ENCODE measurements at places on chromosomes 5 and 9. TPM values are rescaled to one million over a fixed set of nuclear protein-coding genes. Genes with fewer than 3 reads are reported as not detected.

The GPX3 gene
- 12.2 TPM for total RNA-seq

The DIPK1B gene
- not detected for total RNA-seq

The THBS4 gene
- 0.42 TPM for total RNA-seq

The SLC23A1 gene
- total RNA-seq, result not detected

The DOCK8 gene
- not detected for total RNA-seq

The ZNF366 gene
- not detected for total RNA-seq

The NUTM2G gene
- total RNA-seq, result not detected

The SLC35D2 gene
- total RNA-seq, result 10.6 TPM

The TUSC1 gene
- not detected for total RNA-seq

The MRPL41 gene
- 119 TPM for total RNA-seq

The LCN9 gene
- total RNA-seq, result not detected

The LCN15 gene
- total RNA-seq, result not detected

GRCh38 chr5:151923866-151924476 lies 680 bp downstream of the GLRA1 start:
- peaks cover 7% of the 10 kb centered on the region for H3K27me3 ChIP-seq
- DNase-seq, result no peak
- H3K36me3 ChIP-seq, result no peaks in the 10 kb centered on the region
- H3K27ac ChIP-seq, result no peak overlapping the region
- H3K4me1 ChIP-seq, result no peaks in the 10 kb centered on the region

DNA sequence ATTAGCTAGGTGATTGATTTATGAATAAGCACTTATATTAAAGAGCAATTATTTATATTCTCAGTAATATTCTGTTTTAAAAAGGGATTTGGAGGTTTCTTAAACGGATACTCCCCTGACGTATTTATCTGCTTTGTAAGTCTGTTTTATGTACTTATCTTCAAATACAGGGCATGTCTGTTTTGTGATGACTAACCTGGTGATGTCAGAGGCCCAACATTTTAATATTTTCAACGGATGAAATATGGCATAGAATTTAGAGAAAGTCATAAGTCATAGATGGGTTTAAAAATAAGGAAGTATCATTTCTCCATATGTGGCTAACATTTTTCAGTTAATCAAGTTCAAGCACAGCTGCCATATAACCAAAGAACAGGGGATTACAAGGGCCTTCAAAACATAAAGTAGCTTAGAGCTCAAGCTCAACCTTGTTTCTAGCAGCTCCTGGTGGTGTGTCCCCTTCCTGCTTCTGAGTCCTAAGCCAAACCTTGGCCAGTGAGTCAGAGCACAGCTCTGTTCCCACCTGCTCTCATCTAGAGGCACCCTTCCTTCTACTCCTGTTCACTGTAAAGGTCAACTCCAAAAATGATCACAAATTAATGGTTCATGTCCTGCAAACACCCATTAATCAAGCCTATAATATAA lies 131.4 kb downstream of the OXCT1 start:
- H3K27me3 ChIP-seq, result no peaks in the 10 kb centered on the region
- H3K4me1 ChIP-seq, result no peaks in the 10 kb centered on the region
- H3K27ac ChIP-seq, result no peak overlapping the region
- H3K36me3 ChIP-seq, result peaks cover 24% of the 10 kb centered on the region

DNA sequence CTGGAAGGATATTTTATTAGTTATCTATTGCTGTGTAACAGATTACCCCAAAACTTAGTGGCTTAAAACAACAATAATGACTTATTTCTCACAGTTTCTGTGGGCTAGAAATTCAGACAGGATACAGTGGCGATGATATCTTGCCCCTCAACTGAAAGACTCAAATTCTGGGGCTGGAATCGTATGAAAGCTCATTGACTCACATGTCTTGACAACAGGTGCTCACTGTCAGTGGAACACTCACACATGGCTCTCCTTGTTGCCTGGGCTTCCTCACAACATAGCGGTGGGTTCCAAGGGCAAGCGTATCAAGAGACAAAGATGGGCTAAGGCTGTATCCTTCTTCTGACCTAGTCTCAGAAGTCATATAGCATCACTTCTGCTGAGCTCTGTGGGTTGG lies 3.7 kb upstream of the GNPDA1 start:
- DNase-seq, result no peak
- H3K4me1 ChIP-seq, result peaks cover 36% of the 10 kb centered on the region
- H3K36me3 ChIP-seq, result no peaks in the 10 kb centered on the region
- H3K27me3 ChIP-seq, result no peaks in the 10 kb centered on the region

DNA sequence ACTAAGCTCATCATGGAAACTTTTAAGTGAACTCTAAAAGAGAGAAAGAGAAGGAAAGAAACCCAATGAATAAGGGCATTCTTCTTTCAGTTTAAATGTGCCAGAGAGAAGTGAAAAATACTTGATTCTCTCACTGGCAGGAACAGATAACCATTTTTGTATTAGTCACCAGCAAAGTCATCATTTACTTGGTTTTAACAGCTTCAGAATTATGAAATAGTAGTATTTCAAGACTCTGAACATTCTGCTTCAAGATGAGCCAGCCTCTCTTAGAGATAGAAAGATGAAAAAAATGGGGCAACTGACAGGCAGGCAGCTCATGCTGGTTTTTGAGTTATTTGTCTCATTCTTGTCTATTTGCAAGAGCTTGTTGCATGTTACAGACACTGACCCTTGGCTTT lies 103.5 kb downstream of the GCNT1 start:
- H3K4me1 ChIP-seq, result no peaks in the 10 kb centered on the region
- H3K27ac ChIP-seq, result no peak overlapping the region
- no peak overlapping the region for H3K4me3 ChIP-seq
- no peak for DNase-seq

DNA sequence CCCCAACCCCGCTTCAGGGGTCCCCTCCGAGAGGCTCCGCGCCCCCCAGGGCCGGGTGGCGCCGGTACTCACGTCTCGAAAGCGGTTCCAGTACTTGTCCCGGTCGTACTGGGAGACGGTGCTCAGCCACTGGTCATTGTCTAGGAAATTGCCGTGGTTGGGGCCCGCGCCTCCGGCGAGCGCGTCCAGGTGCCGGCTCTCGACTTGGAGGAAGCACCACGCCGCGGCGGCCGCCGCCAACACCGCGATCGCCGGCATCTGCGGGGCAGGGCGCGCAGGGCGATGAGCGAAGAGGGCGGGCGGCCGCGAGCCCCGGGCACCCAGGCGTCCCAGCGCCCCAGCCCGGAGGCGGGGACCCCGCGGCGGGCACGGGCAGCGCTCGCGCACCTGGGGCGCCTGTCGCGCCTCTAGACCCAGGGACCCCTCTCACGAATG lies 808 bp downstream of the SPOCK1 start:
- no peak overlapping the region for H3K27ac ChIP-seq
- H3K4me1 ChIP-seq, result peaks cover 11% of the 10 kb centered on the region
- no peak overlapping the region for H3K4me3 ChIP-seq
- H3K36me3 ChIP-seq, result 0 out of 2 replicates have a peak, but pooled peaks cover 2% of the 10 kb centered on the region
- no peak for DNase-seq

DNA sequence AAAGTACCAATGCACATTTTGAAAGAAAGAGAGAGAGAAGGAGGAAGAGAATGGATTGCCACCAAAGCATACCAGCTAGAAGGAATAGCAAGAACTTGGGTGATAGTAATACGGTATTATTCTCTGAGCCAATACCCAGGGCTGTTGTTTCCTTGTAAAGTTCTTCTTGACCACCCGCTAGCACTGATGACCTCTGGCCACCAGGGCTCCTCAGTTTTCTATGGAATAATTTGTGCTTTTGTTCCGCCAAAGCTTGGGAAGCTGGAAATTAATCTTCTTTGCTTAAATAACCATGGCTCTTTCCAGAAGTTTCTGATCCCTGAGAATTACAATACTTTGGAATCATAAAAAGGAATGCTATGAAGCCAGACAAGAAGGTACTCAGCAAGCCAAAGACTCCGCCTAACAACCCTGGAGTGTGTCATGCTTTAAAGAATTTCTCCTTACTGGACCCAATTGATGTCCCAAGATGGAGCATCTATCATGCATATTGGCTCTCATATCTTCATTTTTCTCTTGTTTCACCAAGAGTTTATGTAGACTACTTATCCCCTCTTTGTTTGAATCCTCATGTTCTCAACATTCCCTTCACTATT lies 29.8 kb downstream of the OR2K2 start:
- no peak overlapping the region for H3K27ac ChIP-seq
- H3K4me3 ChIP-seq, result no peak overlapping the region
- H3K4me1 ChIP-seq, result peaks cover 7% of the 10 kb centered on the region
- H3K27me3 ChIP-seq, result no peaks in the 10 kb centered on the region
- H3K36me3 ChIP-seq, result no peaks in the 10 kb centered on the region

- peak; percentile 33 for DNase-seq
- H3K36me3 ChIP-seq, result peaks cover 67% of the 10 kb centered on the region
- no peak overlapping the region for H3K27ac ChIP-seq
- H3K4me3 ChIP-seq, result peak overlapping the region; percentile 66
- peaks cover 5% of the 10 kb centered on the region for H3K27me3 ChIP-seq
Measured at GRCh38 chr9:136726631-136727191, 14.3 kb downstream of the DIPK1B start.

- no peak overlapping the region for H3K4me3 ChIP-seq
- peaks cover 8% of the 10 kb centered on the region for H3K4me1 ChIP-seq
- H3K27ac ChIP-seq, result no peak overlapping the region
Measured at GRCh38 chr9:129407905-129408452, 212.9 kb downstream of the C9orf50 start.

- DNase-seq, result no peak
- no peaks in the 10 kb centered on the region for H3K36me3 ChIP-seq
- H3K4me3 ChIP-seq, result no peak overlapping the region
- no peaks in the 10 kb centered on the region for H3K4me1 ChIP-seq
- no peak overlapping the region for H3K27ac ChIP-seq
- no peaks in the 10 kb centered on the region for H3K27me3 ChIP-seq
Measured at GRCh38 chr5:178473854-178474253, 116.3 kb downstream of the COL23A1 start.

- H3K27ac ChIP-seq, result peak overlapping the region; percentile 98
- DNase-seq, result peak; percentile 95
- no peak overlapping the region for H3K4me3 ChIP-seq
- H3K27me3 ChIP-seq, result no peaks in the 10 kb centered on the region
Measured at GRCh38 chr9:128911529-128912035, 9.2 kb upstream of the PHYHD1 start.

- H3K4me3 ChIP-seq, result no peak overlapping the region
- no peak for DNase-seq
- peaks cover 4% of the 10 kb centered on the region for H3K27me3 ChIP-seq
- H3K4me1 ChIP-seq, result no peaks in the 10 kb centered on the region
Measured at GRCh38 chr9:35452481-35452880, 37.4 kb upstream of the RUSC2 start.

DNA sequence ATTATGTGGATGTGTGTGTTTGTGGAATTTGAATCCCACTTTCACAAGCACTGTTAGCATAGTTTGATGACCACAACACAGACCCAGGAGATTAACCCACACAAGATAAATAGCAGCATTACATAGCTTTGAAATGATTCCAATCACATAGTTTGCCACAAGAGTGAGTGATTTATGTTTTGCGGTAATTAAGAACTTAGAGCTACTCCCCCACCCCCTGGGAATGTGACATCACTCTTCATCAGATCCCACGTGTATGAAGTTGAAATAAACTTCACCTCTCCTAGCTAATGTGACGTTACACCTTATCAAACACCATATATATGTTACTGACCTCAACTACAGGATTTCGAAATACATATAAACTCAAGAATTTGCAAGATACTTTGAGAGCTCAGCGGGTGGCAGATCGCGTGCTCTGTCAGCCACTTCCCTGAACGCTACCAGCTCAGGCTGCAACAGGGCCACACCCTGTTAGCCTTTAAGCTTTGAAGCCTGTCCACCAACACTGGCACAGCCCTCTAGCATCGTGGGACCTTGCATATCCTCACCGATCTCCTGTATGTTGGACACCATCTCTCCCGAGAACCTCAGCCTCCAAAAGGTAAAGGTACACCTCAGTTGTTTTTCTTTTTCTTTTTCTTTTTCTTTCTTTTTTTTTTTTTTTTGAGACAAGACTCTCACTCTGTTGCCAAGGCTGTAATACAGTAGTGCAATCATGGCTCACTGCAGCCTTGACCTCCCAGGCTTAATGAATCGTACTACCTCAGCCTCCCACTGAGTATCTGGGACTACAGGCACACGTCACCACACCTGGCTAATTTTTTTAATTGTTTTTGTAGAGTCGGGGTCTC lies 1.7 kb upstream of the AGTPBP1 start:
- peak overlapping the region; percentile 91 for H3K4me3 ChIP-seq
- H3K27ac ChIP-seq, result peak overlapping the region; percentile 44
- H3K4me1 ChIP-seq, result peaks cover 18% of the 10 kb centered on the region
- peaks cover 6% of the 10 kb centered on the region for H3K27me3 ChIP-seq
- DNase-seq, result peak; percentile 81

DNA sequence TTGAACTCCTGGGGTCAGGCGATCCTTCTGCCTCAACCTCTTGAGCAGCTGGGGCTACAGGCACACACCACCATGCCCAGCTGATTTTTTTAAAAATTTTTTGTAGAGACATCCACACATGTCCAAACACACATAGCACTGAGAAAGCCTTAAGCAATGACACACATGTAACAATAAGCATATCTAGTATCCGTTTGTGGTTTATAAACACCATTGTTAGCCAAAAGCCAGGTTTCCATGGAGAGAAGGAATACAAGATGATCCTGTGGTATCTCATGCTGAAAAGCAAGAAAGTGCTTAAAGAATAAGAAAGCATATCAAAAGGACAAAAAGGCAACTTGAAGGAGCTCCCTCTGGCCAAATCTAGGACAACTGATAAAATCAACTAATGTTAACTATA lies 29.7 kb upstream of the SLC1A3 start:
- no peak overlapping the region for H3K4me3 ChIP-seq
- H3K36me3 ChIP-seq, result no peaks in the 10 kb centered on the region
- peaks cover 46% of the 10 kb centered on the region for H3K4me1 ChIP-seq

GRCh38 chr9:30913331-30913730 lies 1471.1 kb upstream of the ACO1 start:
- H3K27me3 ChIP-seq, result no peaks in the 10 kb centered on the region
- H3K27ac ChIP-seq, result no peak overlapping the region
- no peak for DNase-seq
- no peaks in the 10 kb centered on the region for H3K36me3 ChIP-seq
- H3K4me1 ChIP-seq, result no peaks in the 10 kb centered on the region

- H3K4me1 ChIP-seq, result no peaks in the 10 kb centered on the region
- no peak overlapping the region for H3K27ac ChIP-seq
- H3K36me3 ChIP-seq, result no peaks in the 10 kb centered on the region
- no peak overlapping the region for H3K4me3 ChIP-seq
- no peaks in the 10 kb centered on the region for H3K27me3 ChIP-seq
Measured at GRCh38 chr9:15882883-15883282, 330.0 kb downstream of the CCDC171 start.

GRCh38 chr9:81250041-81250440 lies 439.3 kb downstream of the TLE1 start:
- no peaks in the 10 kb centered on the region for H3K27me3 ChIP-seq
- no peak overlapping the region for H3K27ac ChIP-seq
- DNase-seq, result no peak
- no peaks in the 10 kb centered on the region for H3K4me1 ChIP-seq
- H3K4me3 ChIP-seq, result no peak overlapping the region
